T-helper 1 cell (primary cell): ENCODE measurements at places on chromosomes 13 and 19.

DNA sequence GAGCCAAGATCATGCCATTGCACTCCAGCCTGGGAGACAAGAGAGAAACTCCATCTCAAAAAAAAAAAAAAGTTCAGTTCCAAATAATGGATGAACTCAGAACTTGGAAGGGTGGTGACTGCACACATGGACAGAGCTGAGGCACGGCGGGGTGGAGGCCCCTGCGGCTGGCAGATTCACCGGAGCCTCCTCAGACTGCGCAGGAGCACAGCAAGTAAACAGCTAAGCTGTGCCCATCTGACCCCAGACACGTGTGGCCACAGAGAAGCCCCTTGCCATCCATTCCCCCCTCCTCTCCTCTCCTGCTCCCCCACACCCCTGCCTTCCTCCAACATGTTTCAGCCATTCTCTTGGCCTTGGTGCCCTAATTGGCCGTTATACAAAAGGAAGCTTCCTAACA lies 15.6 kb upstream of the PROZ start:
- DNase-seq: no peak

GRCh38 chr19:41861116-41861768 lies 1.2 kb downstream of the RPS19 start:
- DNase-seq: no peak

DNA sequence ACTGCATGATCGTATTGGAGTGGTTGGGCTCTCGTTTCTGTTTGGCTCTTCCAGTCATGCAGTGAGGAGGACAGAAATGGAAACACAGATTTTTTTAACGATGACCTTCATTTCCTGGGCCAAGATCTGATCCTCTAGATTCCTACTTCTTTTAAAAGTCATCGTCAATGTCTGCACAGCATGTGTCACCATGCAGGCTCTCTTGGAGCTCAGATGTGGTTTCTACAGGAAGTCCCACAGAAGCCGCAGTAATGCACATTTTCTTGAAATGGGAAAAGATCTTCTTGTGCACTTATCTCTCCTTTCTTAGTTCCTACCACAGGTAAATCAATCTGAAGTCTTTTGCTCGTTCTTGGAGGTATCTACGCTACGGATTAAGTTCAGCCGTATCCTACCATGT lies 626.9 kb downstream of the EFNB2 start:
- DNase-seq: no peak

DNA sequence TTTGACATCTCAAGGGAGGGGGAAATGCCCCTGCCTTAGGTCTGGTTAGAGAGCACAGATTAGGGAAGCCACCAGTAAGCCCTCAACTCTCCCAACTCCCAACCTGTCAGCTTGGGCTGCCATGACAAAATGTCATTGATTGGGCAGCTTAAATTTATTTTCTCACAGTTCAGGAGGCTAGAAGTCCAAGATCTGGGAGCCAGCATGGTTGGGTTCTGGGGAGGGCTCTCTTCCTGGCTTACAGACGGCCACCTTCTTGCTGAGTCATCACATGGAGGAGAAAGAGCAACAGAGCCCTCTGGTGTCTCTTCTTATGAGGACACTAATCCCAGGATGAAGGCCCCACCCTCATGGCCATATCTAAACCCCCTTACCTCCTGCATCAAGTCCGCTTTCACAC lies 24.2 kb downstream of the C19orf12 start:
- DNase-seq: no peak

DNA sequence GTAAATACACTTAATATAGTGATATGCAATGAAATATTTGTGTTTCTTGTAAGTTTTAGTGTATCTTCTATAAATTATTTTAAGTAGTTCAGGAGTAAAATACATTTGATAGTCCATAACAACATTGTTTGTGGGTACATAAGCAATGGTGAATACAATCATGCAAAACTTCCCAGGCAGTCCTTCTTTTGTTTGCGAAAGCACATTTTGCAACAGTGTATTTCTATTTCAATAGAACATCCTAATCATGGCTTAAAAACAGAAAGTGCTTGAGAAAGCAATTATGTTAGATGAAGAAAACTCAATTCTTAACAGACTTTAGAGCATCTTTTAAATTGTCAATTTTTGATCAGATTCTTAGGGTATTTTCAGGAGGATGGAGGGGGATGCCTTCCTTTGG lies 155.6 kb downstream of the POSTN start:
- no peak for DNase-seq

DNA sequence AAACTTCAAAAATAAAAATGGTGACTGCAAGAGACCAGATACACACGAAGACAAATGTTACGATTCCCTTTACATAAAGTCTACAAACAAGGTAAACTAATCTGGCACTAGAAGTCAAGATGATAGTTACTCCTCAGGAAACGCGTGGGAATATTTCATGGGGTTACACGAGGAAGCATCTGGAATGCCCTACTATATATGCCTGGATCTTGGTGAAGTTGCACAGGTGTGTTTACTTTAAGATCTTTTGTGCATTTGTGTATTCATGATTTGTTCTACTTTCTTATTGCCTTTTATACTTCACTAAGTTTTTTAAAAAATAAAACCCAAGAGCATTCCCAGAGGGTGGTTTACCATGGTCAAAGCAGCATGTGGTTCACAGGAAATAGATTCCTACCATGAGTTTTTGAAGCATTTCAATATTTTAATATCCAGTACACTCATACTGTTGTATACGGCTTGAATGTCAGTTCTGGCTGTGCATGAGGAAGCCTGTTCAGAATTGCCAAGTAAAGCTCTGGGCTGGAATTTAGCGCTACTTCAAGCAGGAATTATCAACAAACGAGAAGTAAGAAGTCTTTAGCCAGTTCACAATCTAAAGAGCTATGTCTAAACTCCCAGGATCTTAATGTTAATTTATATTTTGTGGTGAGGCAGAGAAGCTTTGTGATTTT lies 239.8 kb upstream of the KLHL1 start:
- DNase-seq: no peak

- DNase-seq: no peak
Measured at GRCh38 chr19:47754206-47755064, 9.1 kb downstream of the NOP53 start.

DNA sequence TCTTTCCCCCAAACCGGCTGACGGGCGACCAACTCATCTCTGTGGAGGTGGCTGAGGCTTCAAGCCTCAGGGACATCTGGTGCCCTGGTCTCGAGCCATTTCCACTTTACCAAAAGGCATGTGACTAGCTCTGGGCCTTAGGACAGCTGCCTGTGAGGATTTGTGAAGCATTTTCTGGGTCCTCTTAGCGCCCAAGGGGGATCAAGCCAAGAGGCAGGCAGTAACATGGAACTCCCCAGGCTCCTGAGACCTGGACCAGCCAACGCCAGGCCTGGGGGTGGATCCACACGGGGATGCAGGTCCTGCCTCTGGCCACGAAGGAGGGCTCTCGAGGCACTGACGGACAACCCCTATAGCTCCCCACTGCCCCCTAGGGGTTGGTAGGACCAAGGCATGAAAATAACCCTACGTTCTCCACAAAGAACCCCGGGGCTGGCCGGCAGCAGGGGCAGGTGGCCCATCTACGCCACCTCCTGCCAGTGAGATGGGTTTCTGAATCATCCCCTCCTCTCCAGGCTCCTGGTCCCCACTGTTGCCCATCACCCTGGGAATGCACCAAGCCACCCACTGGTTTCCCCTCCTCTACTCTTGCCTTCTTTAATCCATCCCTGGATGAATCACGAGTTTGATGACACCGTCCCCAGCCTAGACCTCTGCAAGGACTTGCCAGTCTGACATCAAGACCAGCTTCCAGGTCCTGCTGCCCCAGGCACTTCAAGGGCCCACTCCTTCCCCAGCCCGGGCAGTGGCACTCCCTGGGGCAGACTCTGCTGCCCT lies 7.0 kb upstream of the MYDGF start:
- DNase-seq: no peak

DNA sequence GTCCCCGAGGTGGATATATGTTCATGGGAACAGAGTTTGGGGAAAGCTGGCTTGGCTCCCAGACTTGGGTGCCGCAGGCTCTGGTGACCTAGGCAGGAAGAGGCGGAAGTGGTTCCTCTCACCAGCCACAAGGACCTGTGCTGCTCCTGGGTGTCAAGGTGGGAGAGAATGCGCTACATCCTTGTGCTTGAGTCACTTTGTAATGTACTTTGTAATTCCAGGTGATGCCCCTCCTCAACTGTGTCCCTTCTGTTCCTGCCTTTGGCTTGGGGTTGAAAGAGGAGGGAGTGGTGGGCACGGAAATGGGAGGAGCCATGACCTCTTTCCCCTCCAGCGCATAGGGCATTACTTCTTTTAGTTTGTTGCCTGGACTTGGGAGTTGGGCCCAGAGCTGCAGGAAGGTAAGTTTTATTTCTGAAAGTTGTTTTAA lies 10.9 kb downstream of the GARRE1 start:
- no peak for DNase-seq

DNA sequence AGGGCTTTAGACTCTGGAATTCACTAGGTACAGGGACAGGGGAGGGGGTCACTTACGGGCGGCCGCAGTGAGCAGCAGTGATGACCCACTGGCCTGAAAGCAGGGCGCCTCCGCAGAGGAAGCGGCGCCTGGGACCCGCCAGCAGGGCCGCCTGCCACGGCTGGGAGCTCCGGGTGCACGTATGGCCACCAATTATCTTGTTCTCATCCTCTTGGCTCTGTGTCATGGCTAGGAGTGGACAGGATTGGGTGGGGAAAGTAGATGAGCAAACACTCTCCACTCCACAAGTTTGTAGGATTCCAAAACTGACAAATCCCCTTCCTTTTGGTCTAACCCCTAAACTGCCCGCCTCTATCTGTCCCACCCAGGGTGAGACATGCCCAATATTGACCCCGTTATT lies 1.2 kb downstream of the KLK14 start:
- no peak for DNase-seq

GRCh38 chr19:3908266-3909054 lies 24.4 kb upstream of the NMRK2 start:
- DNase-seq: no peak

- DNase-seq: no peak
Measured at GRCh38 chr19:41988947-41989346, 5.1 kb downstream of the ATP1A3 start.

DNA sequence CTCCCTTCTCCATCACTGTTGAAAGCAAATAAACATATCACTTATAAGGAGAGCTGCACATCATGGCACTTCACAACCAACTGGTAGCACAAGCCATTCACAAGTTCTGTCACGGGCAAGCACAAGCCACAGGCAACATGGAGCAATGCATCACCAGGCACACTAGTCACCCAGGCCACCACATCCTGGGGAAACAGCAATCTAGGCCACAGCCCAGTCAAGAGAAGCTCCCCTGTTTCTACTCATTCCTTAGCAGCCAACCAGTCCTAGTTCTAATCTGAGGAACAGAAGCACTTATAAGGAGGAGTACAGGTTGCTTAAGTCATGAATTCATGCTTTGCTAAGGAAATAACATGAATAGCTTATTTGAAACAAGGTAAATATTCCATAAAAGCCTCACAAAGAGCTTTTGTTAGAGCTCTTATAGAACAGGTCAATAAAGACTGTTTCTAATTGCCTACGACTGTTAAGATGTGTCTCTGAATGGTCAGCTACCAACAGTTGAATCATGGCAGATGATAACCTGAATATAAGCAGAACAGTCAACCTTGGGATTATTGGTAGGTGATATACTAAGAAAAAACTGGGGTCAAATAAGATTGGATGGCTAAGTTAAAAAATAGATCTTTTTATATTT lies 169.0 kb downstream of the TBC1D4 start:
- DNase-seq: no peak

GRCh38 chr13:22074403-22074802 lies 403.5 kb downstream of the FGF9 start:
- no peak for DNase-seq
